NCI-H524 treated with DMSO at 0.1 percent for 48 hours (cell line): ENCODE measurements at places on chromosomes 1 and 21.

- DNase-seq, result no peak
Observed at GRCh38 chr1:228334226-228334935, 72.3 kb downstream of the TRIM11 start.

DNA sequence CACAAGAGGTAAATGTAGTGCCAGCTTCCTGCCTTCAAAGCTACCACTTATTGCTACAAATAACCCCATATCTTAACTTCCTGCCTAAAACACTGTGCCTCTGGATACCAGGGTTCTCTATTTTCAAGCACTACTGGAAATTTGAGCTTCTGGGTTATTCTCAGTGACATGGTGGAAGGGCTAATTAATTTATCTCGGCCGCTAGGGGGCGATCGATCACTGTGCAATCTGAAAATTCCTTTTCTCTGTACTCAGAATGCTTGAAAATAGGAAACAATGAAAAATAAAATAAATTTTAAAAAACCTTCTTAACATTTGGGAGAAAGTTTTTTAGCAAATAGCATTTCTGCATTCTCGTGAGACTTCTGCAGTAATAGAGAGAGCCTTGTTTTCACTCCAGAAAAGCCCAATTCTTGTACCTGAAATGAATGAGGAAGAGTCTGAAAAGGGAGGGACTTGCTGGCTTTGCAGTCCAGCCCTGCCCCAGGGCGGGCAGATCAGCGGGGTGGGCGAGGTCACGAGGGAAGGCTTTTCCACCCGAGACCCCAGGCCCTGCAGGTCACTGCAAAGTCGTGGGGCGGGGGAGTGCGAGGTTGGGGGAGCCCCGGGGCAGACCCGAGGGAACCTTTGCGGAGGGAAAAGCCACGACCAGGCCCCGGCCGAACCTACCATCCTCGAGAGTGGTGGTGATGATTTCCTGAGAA lies 276.7 kb downstream of the PCP4 start:
- DNase-seq, result no peak

DNA sequence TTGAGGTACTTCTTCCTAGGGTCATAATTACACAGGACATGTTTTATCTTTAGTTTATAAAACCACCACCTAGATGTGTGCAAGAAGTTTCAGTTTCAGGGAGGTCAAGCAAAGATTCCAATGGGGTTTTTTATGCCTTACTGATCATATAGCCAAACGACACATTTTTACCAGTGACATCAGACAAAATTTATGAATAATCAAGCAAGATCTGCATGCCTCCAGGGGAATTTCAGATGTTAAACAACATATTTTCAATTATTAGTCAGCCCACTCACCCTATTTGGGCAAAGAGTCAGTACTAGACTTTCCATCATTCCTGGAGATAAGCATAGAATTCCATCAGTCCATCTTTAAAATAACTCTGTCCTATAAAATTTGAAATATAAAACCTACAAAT lies 867.4 kb downstream of the KCNT2 start:
- DNase-seq, result no peak

DNA sequence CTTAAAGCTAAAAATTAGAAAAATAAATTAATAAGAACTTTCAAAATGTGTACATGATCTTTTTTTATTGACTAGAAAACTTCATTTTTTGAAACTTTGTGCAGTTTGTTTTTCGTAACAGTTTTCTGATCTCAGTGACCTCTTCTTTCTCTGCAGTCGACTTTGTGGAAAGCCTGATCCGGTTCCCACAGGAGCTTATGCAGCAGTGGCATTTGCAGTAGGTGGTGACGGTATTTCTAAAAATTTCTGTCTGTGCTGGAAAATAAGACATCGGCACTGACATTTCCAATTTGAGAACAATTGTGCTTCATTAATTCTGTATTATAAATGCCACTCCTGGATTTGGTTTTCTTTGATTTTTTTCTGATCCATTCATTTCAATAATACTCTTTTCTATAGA lies 68.8 kb downstream of the CLDN17 start:
- DNase-seq, result no peak
